ENCODE measurements at places on chromosomes 2 and 18.

GRCh38 chr2:181677912-181678586 is 2.3 kb downstream of the NEUROD1 start:
- no peak for DNase-seq

- no peak for DNase-seq
Measured at GRCh38 chr2:132680544-132680943, 10.5 kb upstream of the LYPD1 start.

- DNase-seq: no peak
Measured at GRCh38 chr2:43332653-43333052, 106.2 kb upstream of the ZFP36L2 start.

DNA sequence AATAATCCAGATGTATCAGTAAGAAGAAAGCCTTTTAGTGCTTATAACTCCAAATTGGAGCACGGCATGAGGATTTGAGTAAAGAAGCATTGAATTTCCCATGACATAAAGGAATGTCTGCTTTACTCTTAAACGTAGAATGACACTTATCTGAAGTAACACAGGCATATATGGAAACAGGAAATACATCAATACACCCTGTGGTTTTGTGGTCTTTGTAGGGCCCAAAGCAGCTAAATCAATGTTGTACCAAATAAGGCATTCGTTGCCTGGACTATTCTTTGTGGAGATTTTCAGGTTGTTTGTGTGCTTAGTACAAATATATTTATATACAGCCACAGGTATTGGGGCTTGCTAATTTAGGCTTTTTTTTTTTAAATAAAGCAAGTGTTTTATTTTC is 660.5 kb downstream of the LRRTM4 start:
- DNase-seq: no peak

- no peak for DNase-seq
Measured at GRCh38 chr2:176082824-176083751, 674 bp downstream of the EVX2 start.

GRCh38 chr2:119960821-119961220 is 52.1 kb upstream of the EPB41L5 start:
- DNase-seq: no peak

DNA sequence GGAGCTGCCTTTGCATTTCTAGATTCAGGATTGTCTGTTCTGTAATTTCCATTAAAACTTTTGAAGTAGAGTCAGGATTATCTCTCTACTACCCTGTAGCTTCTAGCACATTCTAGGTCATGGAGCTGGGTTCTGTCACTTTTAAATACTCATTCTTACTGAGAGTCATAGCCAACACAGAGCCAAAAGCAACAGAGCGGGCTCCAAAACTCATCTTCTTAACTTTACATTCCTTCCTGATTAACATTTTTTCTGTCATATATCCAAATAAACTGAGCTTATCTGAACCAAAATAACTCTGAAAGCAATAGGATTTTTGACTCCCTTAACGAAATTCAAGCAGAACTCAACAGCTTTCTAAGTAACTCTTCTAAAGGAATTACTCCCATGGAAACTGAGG is 12.9 kb downstream of the PREPL start:
- no peak for DNase-seq

- no peak for DNase-seq
Measured at GRCh38 chr2:149278872-149279264, 51.5 kb upstream of the LYPD6 start.

DNA sequence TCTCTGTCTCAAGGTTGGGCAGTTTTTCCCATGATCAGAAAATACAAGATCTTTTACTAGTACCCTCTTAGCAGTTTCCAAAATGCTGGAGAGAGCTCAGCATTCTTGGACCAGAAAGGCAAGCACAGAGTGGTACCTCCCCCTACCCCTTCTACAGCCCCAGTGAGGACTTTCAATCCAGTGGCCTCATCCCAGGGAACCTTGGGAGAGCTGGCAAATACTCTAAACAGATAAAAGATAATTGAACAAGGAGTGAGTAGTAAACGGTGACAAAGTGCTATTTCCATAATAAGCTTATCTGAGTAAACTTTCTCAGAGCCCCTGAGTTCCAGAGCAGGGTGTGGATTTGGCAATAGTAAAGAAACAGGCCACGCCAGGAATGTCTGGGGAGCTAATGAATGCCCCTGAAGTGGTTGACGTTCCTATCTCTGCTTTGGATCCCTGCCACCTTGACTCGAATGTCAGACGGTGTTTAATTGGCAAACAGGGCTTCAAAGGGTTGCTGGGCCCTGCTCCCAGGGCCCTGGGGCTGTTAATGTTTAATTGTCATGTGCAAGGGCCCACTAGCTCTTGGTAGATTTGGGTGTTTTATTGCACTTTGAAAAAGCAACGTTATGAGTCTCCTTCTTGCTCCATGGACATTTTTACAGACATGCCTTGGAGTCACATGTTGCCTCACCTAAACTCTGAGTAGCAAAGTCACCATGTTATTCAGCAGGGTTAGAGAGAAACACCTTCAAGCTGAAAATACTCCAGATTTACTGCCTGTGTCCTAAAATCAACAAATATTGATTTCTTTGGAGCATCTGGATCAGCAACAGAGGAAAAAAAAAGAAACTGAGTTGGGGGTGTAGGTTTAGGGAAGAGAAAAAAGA is 239.9 kb downstream of the CYRIA start:
- no peak for DNase-seq

GRCh38 chr2:100321179-100321865 is 979 bp downstream of the LONRF2 start:
- peak; percentile 12 for DNase-seq

- DNase-seq: no peak
Measured at GRCh38 chr2:134714228-134714627, 4.6 kb downstream of the TMEM163 start.

- DNase-seq: no peak
Measured at GRCh38 chr2:168189835-168190569, 57.4 kb downstream of the STK39 start.

- DNase-seq: no peak
Measured at GRCh38 chr2:98658816-98659490, 50.6 kb downstream of the UNC50 start.

GRCh38 chr2:55887901-55888624 is 35.5 kb downstream of the EFEMP1 start:
- no peak for DNase-seq

DNA sequence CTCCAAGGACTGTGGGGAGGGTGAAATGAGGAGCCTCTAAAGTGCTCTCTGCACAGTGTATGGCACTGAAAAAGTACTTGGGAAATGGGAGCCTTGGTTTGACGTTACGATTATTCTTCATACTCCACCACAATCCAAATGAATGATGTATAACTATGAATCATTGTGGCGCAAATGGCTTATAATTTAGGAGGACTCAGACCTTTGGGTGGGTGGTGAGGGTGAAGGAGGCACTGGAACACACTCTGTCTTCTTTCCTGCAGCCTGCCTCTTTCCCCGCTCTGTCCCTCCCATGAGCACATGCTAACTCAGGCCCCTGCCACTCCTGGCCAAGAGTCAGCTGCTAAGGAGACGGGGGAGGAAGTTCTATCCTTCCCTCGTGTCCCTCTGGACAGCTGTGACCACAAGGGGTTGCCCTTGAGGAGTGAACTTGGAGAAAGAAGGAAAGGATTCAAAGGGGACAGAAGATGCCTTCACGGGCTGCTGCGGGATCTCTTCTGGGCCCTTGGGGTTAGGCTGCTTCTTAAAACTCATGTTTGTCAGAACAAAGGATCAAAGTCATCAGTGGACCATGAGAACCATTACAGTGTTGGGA is 36.5 kb downstream of the POLR1A start:
- no peak for DNase-seq

DNA sequence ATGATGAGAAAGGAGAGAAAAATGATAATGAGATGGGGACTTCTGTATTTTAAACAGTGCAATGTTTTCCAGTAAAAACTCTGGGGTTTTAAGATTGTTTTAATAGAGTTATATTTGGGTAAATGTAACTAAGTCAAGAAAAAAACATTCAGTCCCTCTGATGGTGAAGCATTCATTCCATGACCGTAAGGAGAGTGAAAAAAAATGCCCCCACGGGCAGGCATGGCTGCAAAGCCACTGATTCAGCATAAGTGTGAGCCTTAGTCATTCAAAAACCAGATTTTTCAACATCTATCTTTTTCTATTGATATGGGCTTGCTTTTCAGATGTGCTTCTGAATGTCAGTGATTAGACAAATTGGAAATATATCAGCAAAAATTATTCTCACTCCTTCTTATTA is 957.8 kb downstream of the SLC4A3 start:
- DNase-seq: no peak

GRCh38 chr2:32212295-32212694 is 46.6 kb downstream of the SLC30A6 start:
- DNase-seq: no peak

- DNase-seq: no peak
Measured at GRCh38 chr18:69261406-69261805, 139.3 kb upstream of the DOK6 start.

DNA sequence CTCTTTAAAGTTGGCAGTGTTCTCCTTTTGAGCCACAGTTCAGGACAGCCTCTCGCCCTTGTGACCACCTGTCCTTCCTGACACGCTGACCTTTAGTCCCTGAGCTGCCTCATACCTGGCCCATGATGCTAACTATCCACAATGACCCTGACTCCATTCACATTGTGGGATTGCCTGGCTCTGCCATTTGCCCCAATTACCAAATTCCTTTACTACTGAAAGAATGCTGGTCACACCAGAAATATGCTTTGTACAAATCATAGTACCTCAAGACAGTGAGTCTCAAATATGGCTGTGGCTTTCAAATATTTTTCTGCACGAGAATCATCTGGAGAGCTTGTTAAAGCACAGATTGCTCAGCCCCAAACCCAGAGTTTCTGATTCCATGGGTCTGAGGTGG is 54.2 kb downstream of the LTBP1 start:
- no peak for DNase-seq

All from hippocampal formation (tissue), 2 donors.